ENCODE measurements at places on chromosomes 12 and 14.

DNA sequence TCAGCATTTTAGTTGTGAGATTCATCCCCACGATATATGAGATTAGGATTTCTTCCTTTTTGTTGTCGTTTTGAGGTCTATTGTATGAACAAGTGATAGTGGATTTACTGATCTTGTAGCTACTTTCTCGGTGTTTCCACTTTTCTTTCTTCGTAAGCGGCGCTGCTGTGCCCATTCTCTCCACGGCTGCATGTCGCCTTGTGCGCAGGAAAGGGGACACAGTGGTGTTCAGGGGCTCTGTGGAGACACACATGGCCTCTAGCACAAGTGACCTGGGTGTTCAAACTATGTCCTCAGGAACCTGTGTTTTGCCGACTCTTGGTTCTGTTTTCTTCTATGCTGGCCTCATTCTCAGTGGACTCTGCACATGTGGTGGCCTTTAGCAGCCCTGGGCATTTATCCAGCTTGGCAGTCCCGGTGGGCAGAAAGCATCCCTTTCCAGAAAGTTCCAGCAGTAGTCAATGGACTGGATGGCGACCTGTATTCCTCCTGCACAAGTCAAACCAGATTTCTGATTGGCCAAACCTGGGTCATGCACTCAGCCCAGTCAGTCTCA, 18.7 kb downstream of the CKAP4 start:
- no peak for DNase-seq

GRCh38 chr14:65042731-65043372, 56.2 kb downstream of the FNTB start:
- DNase-seq = no peak

DNA sequence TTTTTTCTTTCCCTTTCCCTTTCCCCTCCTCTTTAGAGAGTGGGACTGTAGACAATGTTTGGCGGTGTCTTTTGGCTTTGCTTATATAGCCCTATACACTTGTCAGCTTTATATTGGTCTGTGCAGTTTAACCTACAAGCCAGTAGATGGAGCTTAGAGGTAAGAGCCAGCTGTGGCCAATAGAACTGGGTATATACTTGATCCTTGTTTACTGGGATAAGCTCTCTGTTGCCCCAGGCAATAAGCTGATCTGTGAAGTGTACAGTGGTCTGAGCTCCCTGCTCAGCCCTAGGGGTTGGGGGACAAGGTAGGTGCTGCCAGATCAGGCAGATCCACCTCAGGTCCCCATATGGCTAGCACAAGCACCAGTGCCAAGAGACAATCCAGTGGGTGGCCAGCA, 434.1 kb downstream of the NOVA1 start:
- no peak for DNase-seq

- DNase-seq = no peak
Measured at GRCh38 chr12:25502118-25502517, 51.0 kb downstream of the LMNTD1 start.

DNA sequence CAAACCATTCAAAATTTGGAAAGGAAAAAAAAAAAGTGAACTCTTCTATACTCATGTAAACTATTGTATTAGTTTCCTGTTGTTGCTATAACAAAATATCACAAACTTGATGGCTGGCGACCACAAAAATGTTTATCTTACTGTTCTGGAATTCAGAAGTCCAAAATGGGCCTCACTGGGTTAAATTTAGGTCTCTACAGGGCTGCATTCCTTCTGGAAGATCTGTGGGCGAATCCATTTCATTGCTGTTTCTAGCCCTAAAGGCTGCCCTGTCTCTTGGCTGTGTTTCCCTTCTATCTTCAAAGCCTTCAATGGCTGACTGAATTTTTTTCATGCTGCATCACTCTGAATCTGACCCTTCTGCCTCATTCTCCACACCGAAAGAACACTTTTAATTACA, 105.1 kb upstream of the NAV3 start:
- DNase-seq = no peak

DNA sequence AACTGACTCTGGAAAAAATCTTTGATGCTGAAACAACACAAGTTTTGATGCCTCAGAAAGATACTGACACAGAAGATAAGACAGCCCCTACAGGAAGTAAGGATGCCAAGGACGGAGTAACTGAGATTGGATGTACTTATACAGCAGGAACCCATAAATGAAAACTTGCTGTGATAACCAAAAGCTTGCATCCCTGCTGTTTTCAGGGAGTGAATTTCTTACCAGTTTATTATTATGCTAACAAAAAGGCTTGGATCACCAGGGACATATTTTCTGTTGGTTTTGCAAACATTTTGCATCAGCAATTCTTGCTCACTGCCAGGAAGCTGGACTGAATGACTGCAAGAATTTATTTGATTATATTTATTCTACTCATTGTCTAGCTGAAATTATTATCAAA, 197.7 kb downstream of the NAV3 start:
- DNase-seq = no peak

DNA sequence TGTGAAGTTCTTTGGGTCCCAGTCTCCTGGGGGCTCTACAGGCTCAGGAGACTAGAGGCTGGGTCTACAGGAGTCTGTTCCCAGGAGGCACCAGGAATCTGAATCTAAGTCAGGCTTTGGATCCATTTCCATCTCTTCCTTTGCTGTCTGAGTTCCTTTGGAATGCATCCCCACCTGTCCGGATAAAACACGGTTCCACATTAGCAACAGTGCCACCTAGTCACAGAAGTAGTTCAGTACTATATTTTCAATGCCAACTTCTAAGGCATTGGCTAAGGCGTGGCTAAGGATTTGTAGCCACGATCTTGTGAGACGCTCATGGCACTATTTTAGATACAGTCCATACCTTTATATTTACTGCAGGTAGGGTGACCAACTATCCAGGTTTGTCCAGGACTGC, 15.1 kb downstream of the ZC2HC1C start:
- DNase-seq = no peak

GRCh38 chr14:78141590-78141989, 28.6 kb upstream of the NRXN3 start:
- DNase-seq = no peak

GRCh38 chr12:2363836-2364609, 311.2 kb downstream of the CACNA1C start:
- DNase-seq = no peak

GRCh38 chr14:94971750-94972149, 185.6 kb downstream of the DICER1 start:
- no peak for DNase-seq

GRCh38 chr14:104280085-104280901, 141.9 kb downstream of the KIF26A start:
- DNase-seq = no peak

- DNase-seq = peak; percentile 2
Measured at GRCh38 chr14:103002578-103003350, 54.6 kb downstream of the CDC42BPB start.

DNA sequence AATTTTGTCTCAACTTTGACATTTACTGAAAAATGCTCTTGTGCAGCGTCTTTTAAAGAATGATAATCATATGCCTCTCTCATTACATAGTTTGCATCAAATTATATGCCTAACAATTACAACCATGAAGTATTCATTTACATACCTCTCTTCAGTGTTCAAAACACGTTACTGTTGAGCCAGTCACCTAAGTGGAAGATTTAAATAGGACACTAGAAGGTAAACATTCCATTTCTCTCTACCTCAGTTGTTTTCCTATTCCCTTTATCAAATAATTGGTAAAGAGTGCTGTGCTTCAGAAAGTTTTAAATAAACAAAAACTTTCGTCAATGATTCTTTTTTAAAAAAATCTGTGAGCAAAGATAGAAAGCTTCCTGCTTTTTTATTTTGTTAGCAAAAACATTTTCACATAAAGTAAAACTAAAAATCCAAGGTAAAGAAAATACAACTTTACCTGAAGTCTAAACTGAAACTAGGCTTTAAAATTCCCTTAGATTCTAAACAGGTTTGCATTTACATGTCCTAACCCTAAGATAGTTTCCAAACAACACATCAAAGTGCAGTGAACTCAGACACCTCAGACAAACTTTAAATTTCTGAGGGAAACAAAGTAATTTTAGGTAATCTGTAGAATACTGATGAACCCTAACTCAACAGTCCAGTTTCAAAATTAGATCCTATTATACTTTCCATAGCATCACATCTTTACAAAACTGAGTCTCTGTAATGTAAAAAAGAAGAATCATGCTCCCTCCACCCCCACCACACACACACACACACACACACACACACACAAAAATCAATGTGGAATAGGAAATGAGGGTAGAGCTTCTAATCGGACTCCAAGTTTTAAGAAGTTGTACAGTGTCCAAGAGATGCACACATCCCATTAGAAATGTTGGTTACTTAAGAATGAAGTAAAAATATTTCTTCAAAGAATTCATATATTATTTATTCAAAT, 46.2 kb downstream of the PAWR start:
- no peak for DNase-seq

DNA sequence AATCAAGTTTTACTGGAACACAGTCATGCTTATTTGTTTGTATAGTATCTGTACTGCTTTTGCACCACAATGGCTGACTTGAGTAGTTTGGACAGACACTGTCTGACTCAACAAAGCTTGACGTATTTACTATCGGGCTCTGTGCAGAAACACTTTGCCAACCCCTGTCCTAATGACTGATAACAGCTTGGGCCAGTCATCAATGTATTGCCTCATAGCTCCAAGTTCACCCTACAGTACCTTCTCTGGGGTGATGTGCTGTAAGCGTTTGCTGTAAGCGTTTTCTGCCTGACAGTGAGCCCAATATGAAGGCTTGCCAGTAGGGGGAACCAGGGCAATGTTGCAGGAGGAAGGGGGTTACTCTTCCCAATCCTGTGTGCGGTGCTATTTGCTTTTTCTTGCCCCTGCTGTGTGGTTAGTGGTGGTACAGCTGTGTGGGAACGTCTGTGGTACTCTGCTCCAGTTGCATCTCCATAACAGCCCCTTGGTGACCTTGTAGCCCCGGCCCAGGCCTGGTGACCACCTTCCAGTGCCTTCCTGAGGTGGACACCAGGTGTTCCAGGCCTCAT, 5.4 kb upstream of the CCDC177 start:
- no peak for DNase-seq

DNA sequence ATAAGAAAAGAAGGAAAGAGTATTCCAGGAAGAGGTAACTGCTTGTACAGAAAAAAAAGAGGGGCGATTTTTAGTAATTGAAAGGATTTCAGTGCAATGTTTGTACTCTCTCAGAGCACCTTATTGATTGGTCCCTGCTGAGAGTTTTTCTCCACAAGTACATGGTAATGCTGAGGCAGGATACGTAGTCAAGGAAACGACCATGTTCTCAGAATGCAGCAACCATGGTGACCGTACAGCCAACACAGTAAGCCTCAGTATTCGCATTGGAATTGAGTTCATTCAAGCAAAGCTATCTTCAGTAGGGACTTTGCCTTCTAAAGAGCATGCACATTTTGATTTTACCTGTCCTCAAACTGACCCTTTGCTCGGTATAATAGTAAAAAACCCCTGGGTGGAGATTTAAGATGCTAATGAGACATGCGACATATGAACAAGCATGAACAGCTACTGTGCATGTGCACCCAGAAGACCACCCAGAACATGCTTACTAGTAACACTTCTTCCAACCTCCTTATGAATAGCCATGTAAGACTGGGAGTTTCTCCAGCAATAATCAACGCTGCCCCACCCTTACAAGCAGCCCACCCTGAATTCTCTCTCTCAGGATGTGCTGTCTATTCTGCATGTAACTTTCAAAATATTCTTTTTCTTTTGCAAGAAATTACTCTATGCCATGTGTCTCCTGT, 6.2 kb upstream of the SLC41A2 start:
- no peak for DNase-seq

- no peak for DNase-seq
Measured at GRCh38 chr12:5996459-5996858, 51.4 kb upstream of the ANO2 start.

- DNase-seq = no peak
Measured at GRCh38 chr14:70908935-70909641, 1.8 kb downstream of the PCNX1 start.

- DNase-seq = no peak
Measured at GRCh38 chr12:53292426-53292825, 2.9 kb upstream of the PFDN5 start.

- no peak for DNase-seq
Measured at GRCh38 chr12:69810870-69811498, 14.0 kb upstream of the MYRFL start.

- DNase-seq = no peak
Measured at GRCh38 chr14:51792809-51793208, 67.6 kb upstream of the GNG2 start.

- no peak for DNase-seq
Measured at GRCh38 chr14:49615776-49616175, 4.7 kb downstream of the RPL36AL start.

- peak; percentile 45 for DNase-seq
Measured at GRCh38 chr14:31937730-31938346, 139.3 kb upstream of the ARHGAP5 start.

DNA sequence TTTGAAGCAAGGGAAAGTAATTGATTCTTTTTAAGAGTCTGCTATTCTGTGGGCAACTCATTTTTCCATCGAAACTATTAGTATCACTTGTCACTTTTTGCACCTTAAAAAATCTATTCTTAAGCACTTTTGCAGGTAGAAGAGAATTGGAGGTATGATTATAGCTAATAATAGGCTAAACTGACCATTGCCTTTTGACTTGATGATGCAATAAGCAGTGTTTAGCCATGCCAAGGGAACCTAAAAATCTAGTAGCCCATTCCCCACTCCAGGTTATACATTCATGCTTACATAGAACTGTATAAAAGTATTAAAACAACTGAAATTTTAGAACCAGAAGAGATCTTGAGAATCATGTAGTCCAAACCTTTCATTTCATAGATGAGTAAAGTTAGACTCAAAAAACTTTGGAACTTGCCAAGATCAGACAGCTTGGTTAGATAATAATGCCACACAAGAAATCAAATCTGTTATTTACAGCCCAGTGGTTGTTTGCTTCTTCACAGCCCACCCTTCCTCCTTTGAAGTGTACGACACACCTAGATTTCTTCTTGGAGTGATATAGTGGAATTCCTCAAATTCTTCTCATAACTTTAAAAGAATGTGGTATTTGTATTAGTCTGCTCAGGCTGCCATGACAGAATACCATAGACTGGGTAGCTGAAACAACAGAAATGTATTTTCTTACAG, 21.7 kb upstream of the GARIN2 start:
- no peak for DNase-seq

DNA sequence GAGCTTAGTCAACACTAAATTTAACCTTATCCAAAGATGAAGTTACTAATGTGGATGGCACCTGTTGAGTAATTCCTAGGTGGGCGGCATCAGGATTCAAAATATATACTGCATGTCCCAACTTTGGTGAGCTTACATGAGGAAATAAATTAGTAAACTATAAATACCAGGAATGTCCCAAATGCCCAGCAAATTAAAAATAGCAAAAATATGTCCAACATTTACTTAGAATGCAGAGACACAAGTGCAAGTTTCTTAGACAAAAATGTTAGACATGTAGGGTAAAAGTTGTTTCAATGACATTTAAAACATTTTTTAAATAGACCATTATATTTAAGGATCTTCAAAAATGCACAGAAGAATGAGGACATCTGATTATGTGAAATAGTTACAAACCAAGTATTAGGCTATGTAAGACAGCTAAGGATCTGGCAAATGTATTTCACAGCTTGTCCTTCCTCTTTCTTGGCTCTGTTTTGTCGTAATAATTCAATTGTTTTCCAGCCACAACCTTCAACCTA, 115.9 kb downstream of the NAV3 start:
- DNase-seq = no peak
